ENCODE measurements at places on chromosomes 12 and 14. TPM values are rescaled to one million over a fixed set of nuclear protein-coding genes. Genes with fewer than 3 reads are reported as not detected.

- no peak overlapping the region for H3K27ac ChIP-seq
- no peaks in the 10 kb centered on the region for H3K4me1 ChIP-seq
- DNase-seq = no peak
These were observed 173.3 kb upstream of the RASSF8 start for GRCh38 chr12:25785134-25785533.

DNA sequence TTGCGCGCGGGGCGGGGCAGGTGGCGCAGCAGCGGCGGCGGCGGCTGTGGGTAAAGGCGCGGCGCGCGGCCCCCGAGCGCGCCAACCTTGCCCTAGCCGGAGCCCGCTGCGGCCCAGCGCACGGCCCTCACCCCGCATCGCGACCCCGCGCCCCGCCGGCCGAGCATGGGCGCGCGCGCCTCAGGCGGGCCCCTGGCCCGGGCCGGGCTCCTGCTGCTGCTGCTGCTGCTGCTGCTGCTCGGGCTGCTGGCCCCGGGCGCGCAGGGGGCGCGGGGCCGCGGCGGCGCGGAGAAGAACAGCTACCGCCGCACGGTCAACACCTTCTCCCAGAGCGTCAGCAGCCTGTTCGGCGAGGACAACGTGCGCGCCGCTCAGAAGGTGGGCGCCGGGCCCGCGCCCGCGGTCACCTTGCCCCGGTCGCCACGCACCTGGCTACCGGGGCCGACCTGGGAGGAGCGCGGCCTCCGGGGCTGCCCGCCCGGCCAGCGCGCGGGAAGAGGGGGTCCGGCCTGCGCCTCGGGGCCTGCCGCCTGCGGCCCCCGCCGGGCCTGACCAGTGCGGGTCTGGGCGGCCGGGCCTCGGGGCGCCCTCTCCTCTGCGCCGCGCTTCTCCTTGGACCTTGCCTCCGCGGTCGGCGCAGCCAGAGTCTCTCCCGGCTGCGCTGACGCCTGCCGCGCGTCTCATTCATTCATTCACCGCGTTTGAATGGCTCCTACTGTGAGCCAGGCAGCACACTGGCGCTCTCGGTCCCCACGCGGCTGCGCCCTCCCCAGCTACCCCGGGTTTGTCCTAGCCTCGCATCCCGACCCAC lies at the start of gene BRI3BP:
TSS of gene BRI3BP (plus strand) at position 20 of the 811 bp plus-strand sequence. CDS start at position 166, 146 bp downstream.
- DNase-seq = no peak
- H3K27me3 ChIP-seq = no peaks in the 10 kb centered on the region
- H3K4me1 ChIP-seq = peaks cover 12% of the 10 kb centered on the region
- H3K36me3 ChIP-seq = peaks cover 3% of the 10 kb centered on the region
- H3K27ac ChIP-seq = peak within 1 kb of the TSS; percentile 96
- peak within 1 kb of the TSS; percentile 57 for H3K4me3 ChIP-seq

The BDKRB2 gene
- total RNA-seq = 0.05 TPM

- no peaks in the 10 kb centered on the region for H3K4me1 ChIP-seq
- H3K27ac ChIP-seq = no peak overlapping the region
- H3K4me3 ChIP-seq = no peak overlapping the region
- H3K27me3 ChIP-seq = no peaks in the 10 kb centered on the region
- no peak for DNase-seq
- H3K36me3 ChIP-seq = no peaks in the 10 kb centered on the region
These were observed 32.4 kb upstream of the TMED10 start for GRCh38 chr14:75208843-75209242.

- no peaks in the 10 kb centered on the region for H3K27me3 ChIP-seq
- H3K4me1 ChIP-seq = no peaks in the 10 kb centered on the region
- H3K27ac ChIP-seq = no peak overlapping the region
- no peak overlapping the region for H3K4me3 ChIP-seq
These were observed 109.7 kb downstream of the ANO4 start for GRCh38 chr12:100904270-100904669.

DNA sequence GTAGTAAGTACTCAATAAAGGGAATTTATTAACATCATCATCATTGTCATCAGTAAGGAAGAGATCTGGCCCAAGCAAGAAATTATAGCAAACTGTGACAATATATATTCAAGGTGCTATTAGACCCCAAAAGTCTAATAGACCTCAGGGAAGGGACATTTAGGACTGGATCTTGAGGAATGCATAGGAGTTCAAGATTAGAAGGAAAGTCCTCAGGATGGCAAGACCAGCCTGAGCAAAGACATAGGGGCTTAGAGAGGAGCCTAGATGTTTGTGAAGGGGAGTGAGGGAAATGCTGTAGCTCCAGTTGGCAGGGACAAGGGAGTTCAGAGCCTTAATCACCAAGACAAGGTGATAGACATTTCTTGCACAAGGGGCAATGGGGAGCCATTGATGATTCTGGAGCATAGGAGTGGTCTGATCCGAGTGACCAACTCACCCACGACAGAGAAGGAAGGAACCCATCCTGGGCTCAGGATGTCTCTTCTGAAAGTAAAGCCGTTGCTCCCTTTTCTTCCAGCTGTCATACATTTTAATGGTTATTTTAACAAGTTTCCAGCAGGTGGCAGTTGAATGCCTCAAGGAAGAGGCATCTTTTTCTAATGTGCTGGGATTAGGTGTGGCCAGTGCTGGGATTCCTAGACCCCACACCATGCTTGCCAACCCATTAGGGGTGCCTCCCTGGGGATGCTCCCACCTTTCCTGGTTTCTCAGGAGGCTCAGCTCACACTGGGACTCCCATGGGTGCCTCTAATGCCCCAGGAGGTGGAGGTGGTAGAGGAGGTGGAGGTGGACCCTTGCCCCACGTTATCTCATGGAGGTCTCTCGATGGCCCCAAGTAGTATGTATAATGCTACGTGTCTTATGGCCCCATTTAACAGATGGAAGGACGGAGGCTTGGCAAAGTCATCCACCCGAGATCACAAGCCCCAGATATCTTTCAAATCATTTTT lies 37.8 kb downstream of the PHETA1 start:
- H3K27me3 ChIP-seq = no peaks in the 10 kb centered on the region
- H3K36me3 ChIP-seq = no peaks in the 10 kb centered on the region
- no peaks in the 10 kb centered on the region for H3K4me1 ChIP-seq
- H3K27ac ChIP-seq = no peak overlapping the region
- H3K4me3 ChIP-seq = no peak overlapping the region

GRCh38 chr12:104482113-104482512 lies 25.4 kb downstream of the CHST11 start:
- no peaks in the 10 kb centered on the region for H3K36me3 ChIP-seq
- H3K27ac ChIP-seq = no peak overlapping the region
- no peaks in the 10 kb centered on the region for H3K27me3 ChIP-seq
- H3K4me3 ChIP-seq = no peak overlapping the region
- DNase-seq = no peak
- no peaks in the 10 kb centered on the region for H3K4me1 ChIP-seq

DNA sequence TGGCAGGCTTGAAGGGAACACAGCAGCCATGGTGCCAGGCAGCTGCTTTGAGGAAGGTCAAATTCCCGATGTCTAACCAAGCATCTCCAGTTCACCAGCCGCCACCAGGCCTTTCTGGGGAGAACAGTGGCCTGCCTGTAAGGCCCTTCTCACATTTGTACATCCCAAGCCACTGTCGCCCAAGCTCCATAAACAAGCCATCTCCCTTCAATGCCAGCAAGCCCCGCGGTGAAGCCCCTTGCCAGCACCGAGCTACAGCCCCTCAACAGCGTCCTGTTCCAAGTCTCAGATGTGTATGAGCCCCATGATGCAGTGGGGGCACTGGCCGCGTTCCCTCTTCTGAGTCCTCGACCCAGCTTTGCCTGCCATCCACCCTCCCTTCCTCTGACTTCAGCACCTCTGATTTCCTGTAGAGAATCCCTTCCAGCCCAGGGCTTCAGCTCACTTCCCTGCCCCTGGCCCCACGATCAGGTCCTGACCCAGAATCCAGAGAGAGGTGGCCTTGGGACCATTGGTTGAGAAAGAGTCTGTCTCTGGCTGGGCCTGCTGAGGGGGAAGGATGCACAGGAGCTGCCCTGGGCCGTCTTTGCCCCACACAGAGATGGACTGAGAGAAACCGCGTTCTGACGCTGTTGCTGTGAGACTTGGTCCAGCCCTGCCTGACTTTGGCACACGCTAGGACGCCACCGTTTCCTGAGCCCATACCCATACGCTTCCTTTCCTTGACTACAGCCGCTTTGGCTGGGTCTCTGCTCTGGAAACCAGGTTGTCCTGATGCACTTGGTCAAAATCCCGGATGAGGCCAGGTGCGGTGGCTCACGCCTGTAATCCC lies 1.9 kb upstream of the MMP17 start:
- peaks cover 2% of the 10 kb centered on the region for H3K4me1 ChIP-seq
- H3K27ac ChIP-seq = no peak overlapping the region
- no peaks in the 10 kb centered on the region for H3K27me3 ChIP-seq
- DNase-seq = no peak
- no peaks in the 10 kb centered on the region for H3K36me3 ChIP-seq

The CKB gene
- 436 TPM for total RNA-seq

The HOXC4 gene
- total RNA-seq = 22.7 TPM

DNA sequence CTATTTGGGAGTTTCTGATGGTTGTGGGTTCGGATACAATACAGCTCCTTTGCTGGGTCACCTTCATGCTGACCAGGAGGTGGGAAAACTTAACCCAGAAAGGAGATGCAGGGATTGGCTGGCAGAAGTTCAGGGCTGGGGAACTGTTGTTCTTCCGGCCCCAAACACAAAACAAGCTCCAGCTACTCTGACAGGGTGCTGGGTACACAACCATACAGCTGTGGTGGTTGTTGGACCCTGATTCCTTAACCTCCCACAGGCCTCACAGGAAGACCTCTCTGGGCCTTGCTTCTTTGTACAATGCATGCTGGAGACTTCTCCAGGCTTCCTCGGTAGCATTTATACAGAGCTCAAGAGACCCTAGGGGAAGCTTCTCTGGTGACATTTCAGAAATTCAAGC lies 47.6 kb downstream of the CPM start:
- no peak overlapping the region for H3K27ac ChIP-seq
- no peaks in the 10 kb centered on the region for H3K27me3 ChIP-seq
- no peak for DNase-seq
- no peaks in the 10 kb centered on the region for H3K36me3 ChIP-seq
- H3K4me1 ChIP-seq = no peaks in the 10 kb centered on the region
- no peak overlapping the region for H3K4me3 ChIP-seq

Data from Panc1 (cell line).